Skeletal muscle cell (primary cell): ENCODE measurements at places on chromosomes 4 and X.

- peak; percentile 89 for DNase-seq
Measured at GRCh38 chr4:139740531-139741041, 75.0 kb downstream of the MGST2 start.

GRCh38 chr4:10015140-10015753 is 6.0 kb downstream of the SLC2A9 start:
- no peak for DNase-seq

DNA sequence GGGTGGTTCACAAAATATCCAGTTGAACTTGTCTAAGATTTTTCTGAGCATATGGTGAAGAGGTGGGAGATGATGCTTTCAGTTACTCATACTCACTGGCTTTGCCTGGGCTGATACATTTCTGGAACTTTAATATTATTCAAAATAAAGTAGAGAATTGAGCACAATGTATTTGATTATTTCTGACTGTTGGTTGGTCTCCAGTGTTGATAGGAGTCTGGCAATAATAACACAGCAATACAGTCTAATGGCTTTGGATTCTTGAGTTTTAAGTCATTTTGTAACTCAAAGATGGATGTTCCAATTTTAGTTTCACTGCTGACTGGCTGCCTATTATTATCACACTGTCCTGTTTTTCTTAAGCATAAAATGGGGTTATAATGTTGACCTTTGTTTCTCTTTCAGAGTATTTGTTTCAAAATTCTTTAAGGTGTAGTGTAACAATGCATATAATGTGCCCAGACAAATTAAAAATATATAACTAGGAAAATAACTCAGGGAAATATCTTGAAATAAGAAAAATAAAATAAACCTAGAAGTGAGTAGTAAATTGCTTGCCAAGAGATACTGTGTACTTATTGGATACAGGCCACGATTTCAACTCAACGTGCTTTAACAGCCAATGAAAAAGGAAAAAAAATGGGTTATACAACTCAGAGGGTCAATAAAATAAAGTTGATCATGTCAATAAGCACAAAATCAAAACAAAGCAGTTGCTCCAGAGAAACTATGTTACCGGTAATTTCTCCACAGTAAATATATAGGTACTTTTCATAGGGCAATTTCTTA is 99.0 kb downstream of the ARSJ start:
- no peak for DNase-seq

- DNase-seq = no peak
Measured at GRCh38 chr4:132593717-132594400, 555.2 kb upstream of the PCDH10 start.

GRCh38 chr4:101284546-101284945 is 62.8 kb downstream of the PPP3CA start:
- no peak for DNase-seq

DNA sequence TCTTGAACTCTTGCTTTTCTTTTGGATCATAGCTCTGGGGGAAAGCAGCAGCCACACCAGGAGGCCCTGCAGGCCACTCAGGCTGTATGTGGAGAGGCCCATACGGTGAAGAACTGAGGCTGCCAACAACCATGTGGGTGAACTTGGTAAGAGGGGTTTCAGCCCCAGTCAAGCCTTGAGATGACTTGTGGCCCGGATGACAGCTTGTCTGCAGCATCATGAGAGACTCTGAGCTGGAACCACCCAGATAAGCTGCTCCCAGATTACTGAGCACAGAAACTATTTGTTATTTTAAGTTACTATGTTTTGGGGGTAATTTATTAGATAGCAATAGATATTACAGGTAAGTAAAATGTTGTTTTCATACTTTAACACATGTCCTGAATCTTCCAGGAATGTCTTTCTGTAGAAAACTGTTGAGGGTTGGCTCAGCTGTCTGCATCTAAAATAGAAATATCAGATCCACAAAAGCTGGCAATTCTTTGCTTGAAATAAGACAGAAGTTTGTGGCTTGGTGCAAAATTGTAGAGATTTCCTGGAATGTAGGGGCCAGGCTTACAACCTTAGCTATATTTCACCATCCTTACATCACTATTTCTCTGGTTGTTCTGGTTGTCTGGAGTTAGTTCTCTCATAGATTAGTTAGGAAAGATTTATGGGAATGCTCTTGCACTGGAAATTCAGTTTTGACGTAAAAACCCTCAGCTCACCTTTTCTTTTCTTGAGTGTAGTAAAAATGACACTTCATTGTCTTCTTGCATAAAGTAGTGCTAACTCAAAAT is 272.1 kb downstream of the RAPGEF2 start:
- peak; percentile 64 for DNase-seq

DNA sequence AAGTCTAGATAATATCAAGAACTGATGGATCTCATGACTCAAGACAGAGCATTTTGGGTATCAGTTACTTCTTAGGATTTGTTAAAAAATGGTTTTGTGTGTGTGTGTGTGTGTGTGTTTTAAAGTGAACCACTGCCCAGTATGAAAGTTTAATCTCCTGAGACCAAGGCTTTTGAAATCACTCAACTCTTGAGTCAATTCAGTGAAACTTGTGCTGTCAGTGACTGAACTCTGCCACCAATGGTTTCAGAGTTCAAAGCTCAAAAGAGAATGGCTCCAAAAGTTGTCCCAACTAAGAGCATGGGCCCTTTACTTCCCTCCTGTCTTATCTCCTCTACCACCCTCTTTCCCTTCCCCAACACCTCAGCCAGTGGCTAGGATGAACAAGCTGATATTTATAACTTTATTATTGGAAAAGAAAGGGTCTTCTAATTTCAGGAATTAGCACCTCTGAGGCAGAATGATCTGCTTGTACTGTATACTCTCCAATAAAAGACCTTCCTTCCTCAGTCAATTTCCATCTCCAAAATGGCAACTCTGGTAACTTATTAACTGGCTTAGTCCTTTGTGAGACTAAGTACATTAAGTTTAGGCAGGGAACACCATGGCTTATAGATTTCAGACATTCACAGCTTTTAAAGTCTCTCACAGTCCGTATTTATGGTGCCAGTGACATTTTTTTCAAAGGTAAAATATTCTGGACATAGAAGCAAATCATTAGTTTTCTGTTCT is 152.2 kb downstream of the REPS2 start:
- no peak for DNase-seq

GRCh38 chr4:142222127-142222526 is 585.7 kb downstream of the IL15 start:
- DNase-seq = no peak
